Activated T-helper 1 cell treated with anti-CD3 and anti-CD28 coated beads, Interleukin-2, amount 50 U/mL, for 16 hours (primary cell): ENCODE measurements at places on chromosomes 2 and 18.

DNA sequence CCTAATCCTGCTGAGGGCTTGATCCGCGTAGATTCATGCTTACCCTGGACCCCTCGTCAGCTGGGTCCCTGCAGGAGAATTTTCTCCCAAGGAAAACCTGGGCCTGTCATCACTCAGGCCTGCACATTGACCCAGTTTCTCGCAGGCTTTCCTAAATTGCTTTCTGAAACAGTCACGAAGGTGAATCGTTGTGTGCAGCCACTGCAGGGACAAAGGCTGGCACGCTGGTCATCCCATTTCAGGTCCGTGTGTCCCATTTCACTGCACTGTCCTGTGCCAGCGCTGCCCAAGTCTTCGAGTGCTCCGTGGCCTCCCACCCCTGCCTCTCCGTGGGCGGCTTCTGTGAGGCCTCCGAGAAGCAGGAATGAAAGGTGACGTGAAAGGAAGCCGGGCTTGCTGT is 62.8 kb upstream of the YWHAQ start:
- no peak for DNase-seq

DNA sequence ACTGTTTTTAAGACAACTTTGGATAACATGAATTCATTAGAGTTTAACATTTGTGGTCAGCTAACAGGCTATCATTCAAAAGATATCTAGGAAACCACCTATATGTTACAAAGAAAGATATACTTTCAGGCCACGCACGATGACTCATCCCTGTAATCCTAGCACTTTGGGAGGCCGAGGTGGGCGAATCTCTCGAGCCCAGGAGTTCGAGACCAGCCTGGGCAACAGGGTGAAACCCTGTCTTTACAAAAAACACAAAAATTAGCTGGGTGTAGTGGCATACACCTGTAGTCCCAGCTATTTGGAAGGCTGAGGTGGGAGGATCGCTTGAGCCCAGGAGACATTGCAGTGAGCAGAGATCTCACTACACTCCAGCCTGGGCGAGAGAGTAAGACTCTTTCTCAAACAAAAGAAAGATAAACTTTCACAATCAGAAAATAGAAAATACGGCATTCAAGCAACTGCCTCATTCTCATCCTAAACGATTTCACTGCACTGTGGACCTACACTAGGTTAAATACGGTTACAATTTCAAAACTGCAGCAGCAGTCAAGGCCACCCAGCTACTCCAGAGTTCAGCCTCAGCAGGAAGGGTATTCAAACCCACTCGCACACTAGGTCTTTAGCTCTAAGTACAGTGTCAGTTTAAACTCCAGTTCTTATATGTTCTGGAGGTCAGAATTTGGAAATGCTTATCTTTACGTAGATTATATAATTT is 250.0 kb upstream of the SLC39A10 start:
- no peak for DNase-seq

GRCh38 chr2:236117861-236118269 is 50.3 kb downstream of the GBX2 start:
- DNase-seq: no peak

- no peak for DNase-seq
Measured at GRCh38 chr2:157256626-157257025, 879 bp upstream of the GALNT5 start.

GRCh38 chr18:63063171-63063570 is 256.4 kb downstream of the BCL2 start:
- no peak for DNase-seq

DNA sequence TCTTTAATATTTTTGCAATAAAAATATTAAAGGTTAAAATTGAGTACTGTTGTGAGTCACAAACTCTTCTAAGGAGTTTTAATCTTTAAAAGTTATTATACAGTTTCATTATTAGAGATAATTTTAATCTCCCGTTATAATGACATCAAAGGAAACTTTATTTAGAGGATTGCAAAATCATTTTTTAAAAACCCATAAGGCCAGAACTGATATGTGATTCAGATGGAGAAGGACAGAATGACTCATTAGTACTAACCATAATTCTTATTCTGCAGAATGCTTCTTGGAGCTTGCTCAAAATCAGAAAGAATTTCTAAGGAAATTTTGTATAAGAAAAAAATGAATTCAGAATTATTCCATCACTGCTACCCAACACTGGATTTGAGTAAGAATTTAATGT is 12.5 kb upstream of the HNRNPLL start:
- DNase-seq: no peak

DNA sequence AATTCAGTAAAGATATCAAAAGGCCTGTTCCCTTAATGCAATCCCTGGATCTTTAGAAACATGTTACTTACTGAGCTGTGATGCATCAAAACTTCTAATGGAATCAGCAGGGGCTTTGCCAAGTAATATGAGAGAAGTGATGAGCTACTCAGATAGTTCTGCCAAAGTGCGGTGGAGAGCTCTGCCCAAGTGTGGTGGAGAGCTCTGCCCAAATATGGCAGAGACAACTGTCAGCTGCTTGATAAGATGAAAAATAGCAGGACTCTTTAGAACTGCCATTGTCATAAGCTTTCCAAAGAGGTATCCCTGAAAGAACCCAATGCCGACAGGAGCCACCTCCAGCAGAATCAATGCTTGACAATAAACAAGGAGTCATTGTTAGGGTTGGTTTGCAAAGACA is 167.9 kb upstream of the SLC39A10 start:
- DNase-seq: no peak

GRCh38 chr2:145558617-145559350 is 1038.9 kb upstream of the ZEB2 start:
- DNase-seq: no peak

- no peak for DNase-seq
Measured at GRCh38 chr2:191961556-191961955, 114.7 kb upstream of the CAVIN2 start.

DNA sequence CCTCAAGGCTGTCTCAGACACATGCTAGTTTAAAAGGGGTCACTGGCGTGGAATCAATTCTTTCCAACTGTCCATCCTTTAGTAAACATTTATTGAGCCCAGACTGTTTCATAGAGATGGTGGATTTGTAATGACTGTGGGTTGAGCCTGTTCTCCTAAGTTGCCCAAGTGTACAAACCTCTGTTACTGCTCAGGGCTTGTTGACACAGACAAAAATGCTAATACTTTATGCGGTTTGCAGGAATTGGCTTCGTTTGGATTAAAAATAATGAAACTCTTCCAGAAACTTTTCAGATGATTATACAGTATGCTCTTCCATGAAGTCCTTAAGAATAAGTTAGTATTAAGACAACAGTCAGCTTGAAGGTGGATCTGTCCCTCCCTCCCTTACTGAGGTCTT is 83.6 kb upstream of the MGAT5 start:
- DNase-seq: no peak

DNA sequence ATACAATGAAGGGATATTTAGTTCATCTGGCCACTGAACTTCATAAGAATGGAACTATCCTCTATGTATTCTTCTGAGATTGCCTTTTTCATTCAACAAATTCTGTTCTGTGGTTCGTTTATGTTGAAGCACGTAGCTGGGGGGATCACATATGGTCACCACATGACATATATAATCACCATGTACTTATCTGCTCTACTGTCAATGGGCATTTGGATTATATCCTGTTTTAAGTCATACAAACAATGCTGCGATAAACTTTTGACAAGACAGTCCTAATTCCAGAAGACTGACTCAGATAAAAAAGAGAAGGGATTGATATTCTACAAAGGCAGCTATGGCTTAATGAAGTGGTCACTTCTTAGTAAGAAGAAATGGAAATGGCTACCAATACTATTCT is 116.0 kb upstream of the CCDC195 start:
- DNase-seq: no peak

GRCh38 chr2:119409506-119409905 is 22.1 kb upstream of the TMEM37 start:
- no peak for DNase-seq

DNA sequence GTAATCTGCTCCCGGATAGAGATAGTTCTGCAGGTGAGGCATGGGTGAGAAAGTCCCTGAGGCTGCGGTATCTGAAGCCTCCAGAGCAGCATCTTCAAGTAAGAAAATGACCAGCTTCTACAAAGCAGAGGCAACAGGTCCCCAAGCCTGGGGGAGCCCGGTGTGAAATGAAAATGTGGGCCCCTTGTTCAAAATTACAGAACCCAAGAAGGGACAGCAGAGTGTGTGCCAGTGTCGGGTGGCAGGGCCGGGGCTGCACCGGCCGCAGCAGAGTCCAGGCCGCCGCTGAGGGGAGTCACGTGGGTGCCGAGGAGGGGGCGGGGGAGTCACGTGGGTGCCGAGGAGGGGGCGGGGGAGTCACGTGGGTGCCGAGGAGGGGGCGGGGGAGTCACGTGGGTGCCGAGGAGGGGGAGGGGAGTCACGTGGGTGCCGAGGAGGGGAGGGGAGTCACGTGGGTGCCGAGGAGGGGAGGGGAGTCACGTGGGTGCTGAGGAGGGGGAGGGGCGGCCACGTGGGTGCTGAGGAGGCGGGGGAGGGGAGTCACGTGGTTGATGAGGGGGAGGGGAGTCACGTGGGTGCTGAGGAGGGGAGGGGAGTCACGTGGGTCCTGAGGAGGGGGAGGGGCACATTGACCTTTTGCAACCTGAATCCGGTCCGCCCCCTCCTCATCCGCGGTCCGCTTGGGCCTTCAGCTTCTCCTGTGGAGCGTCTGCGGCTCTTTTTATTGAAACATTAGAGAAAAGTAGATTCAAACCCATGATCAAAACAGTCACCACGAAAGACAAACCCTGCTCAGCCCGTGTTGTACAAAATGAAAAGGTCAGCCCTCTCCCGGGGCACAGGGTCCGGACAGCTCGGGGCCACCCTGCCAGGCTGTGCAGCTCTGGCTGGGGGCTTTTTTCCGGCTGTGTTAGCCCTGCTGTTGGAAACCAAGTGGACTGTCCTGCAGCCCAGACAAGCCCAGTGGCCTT is 10.4 kb downstream of the COLEC11 start:
- no peak for DNase-seq

DNA sequence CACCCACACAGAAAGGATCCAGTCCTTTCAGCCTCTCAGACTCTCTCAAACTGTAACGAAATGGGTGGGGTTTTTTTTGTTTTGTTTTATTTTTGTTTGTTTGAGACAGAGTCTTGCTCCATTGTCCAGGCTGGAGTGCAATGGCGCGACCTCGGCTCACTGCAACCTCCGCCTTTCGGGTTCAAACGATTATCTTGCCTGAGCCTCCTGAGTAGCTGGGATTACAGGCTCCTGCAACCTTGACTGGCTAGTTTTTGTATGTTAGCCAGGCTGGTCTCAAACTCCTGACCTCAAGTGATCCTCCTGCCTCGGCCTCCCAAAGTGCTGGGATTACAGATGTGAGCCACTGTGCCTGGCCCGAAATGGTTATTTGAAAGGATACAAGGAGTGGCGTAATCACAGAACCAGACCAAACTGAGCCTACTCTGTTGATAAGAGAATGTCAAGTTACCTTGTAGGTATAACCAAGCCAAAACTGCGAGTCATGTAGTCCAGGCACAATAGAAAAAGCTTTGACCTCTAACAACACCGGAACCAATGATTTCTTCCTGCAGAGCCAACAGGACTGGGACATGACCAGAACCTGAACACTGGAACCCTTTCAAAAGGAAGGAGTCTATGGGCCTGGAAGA is 72.5 kb downstream of the NCAPH start:
- no peak for DNase-seq

GRCh38 chr2:128777196-128778035 is 458.7 kb upstream of the HS6ST1 start:
- no peak for DNase-seq

GRCh38 chr2:74186038-74186437 is 7.4 kb upstream of the MOB1A start:
- DNase-seq: no peak
